HAP-1 (cell line): ENCODE measurements at places on chromosomes 7 and 10.

GRCh38 chr10:80471001-80471400, 16.9 kb downstream of the TSPAN14 start:
- DNase-seq: no peak

- DNase-seq: no peak
These were observed 90.1 kb downstream of the UBE2H start for GRCh38 chr7:129862682-129863081.

- DNase-seq: no peak
These were observed 43.3 kb downstream of the HSPA12A start for GRCh38 chr10:116699049-116699448.

- peak; percentile 61 for DNase-seq
These were observed 6.9 kb downstream of the BAZ1B start for GRCh38 chr7:73515178-73515577.

DNA sequence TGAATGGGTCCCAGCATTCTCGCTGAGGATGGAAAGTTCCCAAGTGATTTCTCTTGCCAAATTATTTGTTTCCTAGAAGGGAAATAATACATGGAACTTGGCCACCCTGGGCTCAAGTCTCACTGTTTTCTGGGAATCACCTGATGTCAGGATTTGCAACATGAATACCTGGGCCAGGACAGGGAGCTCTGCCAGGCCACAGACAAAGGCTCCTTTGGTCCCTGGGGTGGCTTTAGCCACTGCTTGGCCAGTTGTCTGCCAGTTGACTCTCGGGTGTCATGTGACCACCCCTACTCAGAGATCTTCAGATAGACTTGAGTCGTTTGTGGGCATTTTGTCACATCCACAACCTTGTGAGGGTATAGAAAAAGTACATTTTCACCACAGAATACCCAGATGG, 258.0 kb upstream of the HABP2 start:
- no peak for DNase-seq

GRCh38 chr7:123712619-123713018, 36.2 kb downstream of the WASL start:
- DNase-seq: no peak
